Urinary bladder (tissue), 4 donors: ENCODE measurements at places on chromosomes 1 and 21. TPM values are rescaled to one million over a fixed set of nuclear protein-coding genes. Genes with fewer than 3 reads are reported as not detected.

DNA sequence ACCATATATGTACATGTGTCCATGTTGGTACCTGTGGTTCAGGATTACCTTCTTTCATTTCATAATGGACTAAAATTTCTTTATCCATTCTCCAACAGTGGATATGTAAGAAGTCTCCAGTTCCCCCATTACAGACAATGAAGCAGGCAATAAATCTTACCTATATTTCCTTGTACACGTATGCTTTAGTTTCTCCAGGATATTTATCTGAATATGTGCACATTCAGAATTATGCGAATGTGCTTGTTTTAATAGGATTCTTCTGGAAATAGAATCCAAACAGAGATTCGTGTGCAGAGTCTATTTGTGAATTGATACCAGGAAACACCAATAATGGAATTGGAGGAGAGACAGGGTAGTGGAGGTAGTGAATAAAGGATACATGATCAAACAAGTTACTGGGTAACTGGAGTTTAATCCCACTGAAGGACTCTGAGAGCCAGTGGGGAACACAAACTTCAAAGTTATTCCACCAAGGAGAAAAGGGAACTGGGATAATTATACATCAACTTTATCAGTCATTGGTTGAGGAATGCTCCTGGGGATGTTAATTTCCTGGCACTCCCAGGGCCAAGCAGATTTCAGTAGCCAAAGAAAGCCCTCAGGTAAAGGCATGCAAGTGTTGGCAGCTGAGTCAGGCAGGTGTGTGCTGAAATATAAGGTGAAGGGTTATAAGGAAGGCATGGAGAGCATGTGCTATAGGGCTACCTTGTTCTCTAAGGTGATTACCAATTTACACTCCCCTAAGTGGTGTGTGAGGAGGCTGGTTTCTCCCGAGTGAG is 374.9 kb upstream of the PBX1 start:
- no peak for DNase-seq

DNA sequence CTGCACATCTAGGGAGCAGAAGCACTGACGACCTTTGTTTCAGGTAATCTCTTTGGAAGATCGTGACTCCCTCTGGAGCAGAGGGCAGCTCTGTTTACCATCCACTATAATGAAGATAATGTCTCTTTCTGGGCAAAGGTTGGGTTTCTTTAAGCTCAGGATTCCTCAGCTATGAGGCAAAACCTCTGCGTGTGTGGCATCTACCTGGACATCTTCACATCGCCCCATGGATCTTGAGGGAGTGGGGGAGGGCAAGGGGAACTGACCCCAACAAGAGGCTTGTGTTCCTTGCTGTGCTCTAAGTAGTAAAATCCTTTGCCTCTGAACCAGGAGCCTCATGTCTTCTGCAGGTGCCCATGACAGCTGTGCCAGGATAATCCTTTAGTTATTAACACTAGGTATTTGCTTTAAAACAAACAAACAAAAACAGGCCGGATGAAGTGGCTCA is 19.6 kb downstream of the SPATA45 start:
- DNase-seq, result no peak

GRCh38 chr1:64308866-64309265 is 105.4 kb downstream of the UBE2U start:
- DNase-seq, result no peak

DNA sequence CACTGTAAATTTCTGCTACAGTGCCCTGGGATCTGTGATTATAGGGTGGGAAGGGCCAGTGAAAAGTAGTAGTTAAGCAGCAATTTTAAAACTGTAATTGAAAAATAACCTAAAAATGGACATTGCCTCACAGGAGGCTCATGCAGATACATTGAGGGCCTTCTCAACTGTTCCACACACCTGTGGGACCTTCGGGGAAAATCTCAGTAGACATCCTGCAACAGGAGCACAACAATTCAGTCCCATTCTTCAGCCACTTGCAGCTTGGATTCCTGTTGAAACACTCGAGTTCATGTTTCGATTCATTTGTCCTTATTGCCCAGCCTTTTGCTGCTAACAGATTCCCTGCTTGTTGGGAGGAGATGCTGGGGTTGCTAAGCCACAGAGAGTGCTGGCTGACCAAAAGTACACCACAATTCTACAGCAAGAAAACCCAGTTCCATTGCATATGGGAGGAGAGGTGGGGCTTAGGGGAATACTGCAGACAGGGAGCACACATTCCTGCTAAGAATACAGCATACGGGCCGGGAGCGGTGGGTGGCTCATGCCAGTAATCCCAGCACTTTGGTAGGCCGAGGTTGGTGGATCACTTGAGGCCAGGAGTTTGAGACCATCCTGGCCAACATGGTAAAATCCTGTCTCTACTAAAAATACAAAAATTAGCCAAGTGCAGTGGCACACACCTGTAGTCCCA is 4.5 kb downstream of the TMCC2 start:
- DNase-seq, result no peak

DNA sequence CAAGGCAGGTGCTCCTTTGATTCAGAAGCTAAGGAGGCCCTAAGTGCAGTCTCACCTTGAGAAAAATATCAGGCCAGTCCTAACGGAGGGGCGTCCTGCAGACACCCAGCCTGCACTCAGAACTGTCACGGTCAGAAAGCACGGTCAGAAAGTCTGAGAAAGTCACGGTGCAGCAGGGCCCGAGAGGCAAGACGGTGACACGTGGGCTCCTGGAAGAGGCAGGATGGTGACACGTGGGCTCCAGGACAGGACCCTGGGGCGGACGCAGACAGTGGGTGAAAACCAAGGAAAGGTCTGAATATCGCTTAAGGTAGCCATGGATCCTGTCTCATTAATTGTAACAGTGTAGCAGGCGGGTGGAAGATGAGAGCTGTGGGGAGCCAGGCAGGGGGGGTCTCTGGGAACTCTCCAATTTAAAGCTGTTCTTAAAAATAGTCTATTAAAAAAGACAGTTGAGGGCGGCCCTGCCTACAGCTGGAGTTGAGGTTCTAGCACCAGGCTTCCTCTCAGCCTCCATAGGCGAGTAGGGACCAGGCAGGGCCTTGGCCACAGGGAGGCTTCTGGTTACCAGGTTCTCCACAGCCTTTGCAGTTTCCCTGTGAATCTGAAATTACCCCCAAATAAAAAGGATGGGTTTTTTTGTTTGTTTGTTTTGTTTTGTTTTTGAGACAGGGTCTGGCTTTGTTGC is 65.2 kb downstream of the FAAP20 start:
- no peak for DNase-seq

GRCh38 chr1:115648717-115649691 is 7.2 kb downstream of the VANGL1 start:
- DNase-seq, result no peak

GRCh38 chr1:186113461-186113860 is 261.6 kb downstream of the TPR start:
- no peak for DNase-seq

DNA sequence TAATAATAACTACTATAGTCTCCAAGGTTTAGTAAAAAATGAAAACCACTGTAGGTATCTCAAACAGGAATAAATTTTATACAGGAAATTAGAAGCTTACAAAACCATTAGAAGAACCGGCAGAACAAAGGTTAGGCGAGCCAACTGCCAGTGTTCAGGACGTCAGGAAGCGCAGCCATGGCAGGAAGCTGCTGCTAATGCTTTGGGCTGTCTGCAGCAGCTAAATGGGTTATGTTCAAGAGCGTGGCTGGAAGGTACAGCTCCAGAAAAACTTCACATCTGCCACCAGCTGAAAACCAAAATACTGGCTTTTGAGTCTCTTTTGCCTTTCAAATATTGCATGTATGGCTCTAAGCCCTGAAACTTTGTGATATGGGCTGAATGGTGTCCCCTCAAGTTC is 35.7 kb upstream of the MYSM1 start:
- no peak for DNase-seq

- DNase-seq, result no peak
Observed at GRCh38 chr1:241109039-241109438, 248.0 kb downstream of the RGS7 start.

- DNase-seq, result no peak
Observed at GRCh38 chr21:42644223-42645208, 8.9 kb upstream of the PDE9A start.

DNA sequence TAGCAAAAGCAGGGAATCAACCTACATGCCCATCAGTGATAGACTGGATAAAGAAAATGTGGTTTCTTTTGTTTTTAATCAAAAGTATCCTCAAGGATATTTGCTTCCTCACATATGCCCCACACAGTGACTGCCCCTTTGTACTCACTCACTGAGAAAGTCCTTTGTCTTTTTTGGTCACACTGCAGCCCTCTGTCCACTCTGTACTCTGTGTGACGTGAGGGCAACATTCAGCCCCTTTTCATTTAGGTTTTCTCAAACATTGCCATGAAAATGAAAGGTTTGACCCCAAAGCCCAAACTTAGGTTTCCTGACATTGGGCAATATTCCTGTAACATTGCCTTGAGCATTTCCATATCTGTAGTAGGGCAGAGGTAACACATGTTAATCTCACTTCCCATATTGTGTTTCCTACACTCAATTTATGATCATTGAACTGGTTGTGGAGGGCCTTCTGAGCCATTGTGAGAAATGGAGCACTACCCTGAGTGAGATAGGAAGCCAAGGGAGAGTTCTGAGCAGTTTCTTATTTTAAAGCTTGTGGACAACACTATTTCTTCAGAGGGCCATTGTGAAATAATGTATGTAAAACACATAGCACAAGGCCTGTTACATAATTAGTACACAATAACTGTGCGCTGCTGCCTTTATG is 501.9 kb upstream of the C1orf87 start:
- DNase-seq, result no peak

- no peak for DNase-seq
Observed at GRCh38 chr1:217137210-217137881, 414.1 kb upstream of the ESRRG start.

GRCh38 chr1:84961316-84961715 is 35.6 kb downstream of the MCOLN2 start:
- no peak for DNase-seq

DNA sequence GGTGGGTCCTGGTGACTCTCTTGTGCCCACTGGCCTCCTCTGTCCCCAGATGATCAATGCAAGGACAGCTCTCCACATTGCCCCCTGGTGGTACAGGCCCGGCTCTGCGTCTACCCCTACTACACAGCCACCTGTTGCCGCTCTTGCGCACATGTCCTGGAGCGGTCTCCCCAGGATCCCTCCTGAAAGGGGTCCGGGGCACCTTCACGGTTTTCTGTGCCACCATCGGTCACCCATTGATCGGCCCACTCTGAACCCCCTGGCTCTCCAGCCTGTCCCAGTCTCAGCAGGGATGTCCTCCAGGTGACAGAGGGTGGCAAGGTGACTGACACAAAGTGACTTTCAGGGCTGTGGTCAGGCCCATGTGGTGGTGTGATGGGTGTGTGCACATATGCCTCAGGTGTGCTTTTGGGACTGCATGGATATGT is 10.8 kb downstream of the ADAMTSL4 start:
- DNase-seq, result no peak

GRCh38 chr1:59674595-59674994 is 140.2 kb upstream of the HOOK1 start:
- DNase-seq, result no peak

GRCh38 chr21:41683815-41684214 is 83.0 kb downstream of the RIPK4 start:
- no peak for DNase-seq

DNA sequence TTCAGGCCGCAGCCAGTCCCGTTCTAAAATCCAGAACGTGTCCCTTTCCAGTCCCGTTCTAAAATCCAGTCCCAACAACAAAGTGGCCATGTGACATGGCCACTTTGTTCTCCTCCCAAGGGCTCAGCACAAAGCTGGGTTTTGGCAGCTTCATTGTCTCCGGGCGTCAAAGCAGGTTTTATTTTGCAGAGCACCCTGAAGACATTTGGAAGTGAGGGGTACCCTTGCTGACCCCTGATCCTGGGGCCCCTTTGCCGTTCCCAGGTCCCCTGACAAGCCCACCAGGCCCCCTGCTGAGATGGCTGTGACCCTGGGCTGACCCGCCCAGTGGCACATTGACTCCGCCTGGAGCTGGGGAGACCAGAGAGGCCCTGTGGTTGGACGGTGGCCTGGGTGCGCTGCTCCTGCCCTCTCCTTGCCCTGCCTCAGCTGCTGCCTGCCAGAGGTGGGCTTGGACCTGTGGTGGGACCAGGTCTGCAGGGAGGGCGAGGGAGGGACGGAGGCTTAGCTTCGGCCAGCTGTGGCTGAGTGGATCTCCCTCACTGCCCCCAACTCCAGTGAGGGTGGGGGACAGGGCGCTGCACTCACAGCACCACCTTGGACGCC is 4.3 kb downstream of the PFKL start:
- no peak for DNase-seq

- DNase-seq, result no peak
Observed at GRCh38 chr1:59570524-59570923, 244.2 kb upstream of the HOOK1 start.

DNA sequence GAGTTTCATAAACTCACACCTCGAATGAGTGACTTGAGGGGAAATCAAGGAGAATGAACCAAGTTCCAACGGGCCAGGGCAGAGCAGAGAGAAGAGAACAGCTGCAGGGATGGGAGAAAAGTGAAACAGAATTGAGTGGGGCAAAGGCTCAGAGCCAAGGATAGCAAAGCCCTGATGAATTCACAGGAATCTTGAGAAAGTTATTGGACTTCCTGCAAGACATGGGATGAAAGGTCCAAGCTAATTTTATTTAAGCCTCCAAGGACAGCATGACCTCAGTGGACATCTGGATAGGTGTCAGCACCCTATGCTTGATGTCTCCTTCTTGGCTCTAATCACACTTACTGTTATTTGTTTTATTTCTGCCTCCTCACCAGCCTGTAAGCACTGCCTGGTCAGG is 43.0 kb upstream of the RAVER2 start:
- no peak for DNase-seq

DNA sequence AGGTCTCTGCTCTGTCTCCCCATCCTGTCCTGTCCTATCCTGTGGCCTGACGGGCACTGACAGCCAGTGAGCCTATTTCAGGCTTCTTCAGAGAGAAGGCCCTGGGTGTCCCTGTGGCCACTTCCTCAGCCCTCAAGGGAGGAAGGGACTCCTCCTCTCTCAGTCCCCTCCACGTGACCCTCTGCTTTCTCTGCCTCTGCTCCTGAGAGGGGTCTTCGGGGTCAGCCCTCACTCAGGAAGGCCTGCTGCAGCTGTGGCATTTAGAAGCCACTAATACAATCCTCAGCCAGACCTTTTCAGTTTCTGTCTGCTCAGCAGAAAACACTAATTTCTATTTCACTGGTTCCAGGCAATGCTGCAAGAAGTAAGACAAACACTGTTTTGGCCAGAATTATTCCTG is 43.6 kb upstream of the ETV3 start:
- no peak for DNase-seq

- DNase-seq, result no peak
Observed at GRCh38 chr1:247491328-247491727, 33.4 kb upstream of the OR2B11 start.

- DNase-seq, result no peak
Observed at GRCh38 chr1:163877016-163877415, 555.3 kb downstream of the NUF2 start.

DNA sequence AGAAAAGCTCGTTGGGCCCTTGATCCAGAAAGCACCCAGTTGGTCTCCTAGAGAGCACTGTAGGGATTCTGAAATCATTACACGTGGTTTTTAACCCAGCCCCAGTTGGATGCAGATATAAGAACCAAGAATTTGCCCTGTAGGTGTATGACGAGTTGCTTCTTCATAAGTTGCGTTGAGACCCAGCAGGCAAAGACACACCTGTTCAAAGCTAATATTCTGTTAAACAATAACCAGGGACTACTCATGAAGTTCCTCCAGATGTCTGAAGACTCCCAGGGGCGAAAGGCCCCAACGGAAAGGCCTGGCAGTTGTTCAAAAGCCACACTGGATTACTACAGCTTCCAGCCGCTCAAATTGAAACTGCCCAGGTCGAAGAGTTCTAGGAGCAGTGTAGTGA is 88.6 kb upstream of the HNRNPU start:
- DNase-seq, result no peak

Gene SDE2
- total RNA-seq, result 30.1 TPM

Gene LCE1B
- not detected for total RNA-seq

Gene AVPR1B
- not detected for total RNA-seq

Gene BCL2L15
- 0.90 TPM for total RNA-seq

Gene PROK1
- not detected for total RNA-seq

Gene SOX13
- total RNA-seq, result 12.8 TPM
